ENCODE measurements at places on chromosomes 2 and 18. TPM values are rescaled to one million over a fixed set of nuclear protein-coding genes. Genes with fewer than 3 reads are reported as not detected.
A peak's percentile ranks its signal among the peaks of the same experiment; 100 is the strongest.

GRCh38 chr2:144432921-144433320 is 87.0 kb downstream of the ZEB2 start:
- DNase-seq = no peak

The DAW1 gene
- not detected for total RNA-seq

DNA sequence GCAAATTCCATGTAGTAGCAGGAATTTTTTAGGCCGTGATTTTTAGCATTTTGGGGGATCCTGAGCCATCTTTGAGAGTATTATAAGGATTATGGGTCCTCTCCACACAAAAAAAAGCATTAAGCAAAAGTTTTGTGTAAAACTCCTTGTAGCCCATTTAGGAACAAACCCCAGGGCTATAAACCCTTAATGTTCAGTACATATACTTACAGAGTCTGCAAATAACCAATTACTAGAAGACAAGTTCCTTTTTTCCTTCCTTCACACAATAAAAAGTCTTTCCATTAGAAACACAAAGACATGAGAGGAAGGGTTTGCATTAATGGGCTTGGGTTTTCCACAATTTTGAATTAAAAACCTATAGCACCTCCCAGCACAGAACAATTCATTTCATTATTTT is 44.6 kb downstream of the WDFY1 start:
- DNase-seq = no peak

The WNT6 gene
- not detected for total RNA-seq

GRCh38 chr18:934518-935133 is 30.0 kb downstream of the ADCYAP1 start:
- no peak for DNase-seq

- peak; percentile 93 for DNase-seq
These were observed 186.8 kb upstream of the CTAGE1 start for GRCh38 chr18:22604390-22604985.

DNA sequence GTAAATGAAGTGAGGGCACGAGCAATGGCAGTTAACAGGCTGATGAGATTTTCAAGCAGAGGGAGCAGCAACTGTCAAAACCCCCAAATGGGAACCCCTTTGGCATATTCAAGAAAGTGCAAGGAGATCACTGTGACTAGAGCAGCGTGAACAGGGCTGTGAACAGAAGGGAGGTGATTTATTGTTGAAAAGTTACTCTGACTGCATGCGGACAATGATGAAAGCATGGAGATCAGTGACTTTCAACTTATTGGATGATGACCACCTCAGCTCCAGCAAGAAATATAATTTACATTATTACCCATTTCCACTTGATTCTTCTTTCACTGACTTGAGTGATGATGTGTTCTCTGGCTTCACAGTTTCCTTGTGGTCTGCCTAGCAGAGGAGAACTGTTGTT is 187.8 kb upstream of the BOD1L2 start:
- DNase-seq = no peak

GRCh38 chr2:180017784-180018183 is 10.7 kb upstream of the CWC22 start:
- DNase-seq = peak; percentile 98

DNA sequence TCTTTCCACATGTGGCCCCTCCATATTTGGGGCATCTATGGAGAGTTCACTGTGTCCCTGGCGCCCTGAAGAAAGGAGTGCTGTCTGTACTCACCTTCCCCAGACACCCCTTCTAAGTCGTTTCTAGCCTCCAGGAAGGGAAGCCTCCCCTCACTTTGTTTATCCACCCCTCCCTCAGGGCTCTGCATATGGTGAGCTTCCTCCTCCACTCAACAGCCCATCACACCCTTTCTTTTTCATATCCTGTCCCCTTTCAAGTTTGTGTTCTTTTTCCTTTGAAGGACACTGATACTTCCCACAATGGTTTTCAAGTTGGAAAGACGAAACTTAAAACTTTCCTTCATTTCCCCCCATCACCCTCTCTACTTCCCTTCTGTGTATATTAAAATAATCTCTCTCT is 291.4 kb upstream of the POU3F3 start:
- no peak for DNase-seq

DNA sequence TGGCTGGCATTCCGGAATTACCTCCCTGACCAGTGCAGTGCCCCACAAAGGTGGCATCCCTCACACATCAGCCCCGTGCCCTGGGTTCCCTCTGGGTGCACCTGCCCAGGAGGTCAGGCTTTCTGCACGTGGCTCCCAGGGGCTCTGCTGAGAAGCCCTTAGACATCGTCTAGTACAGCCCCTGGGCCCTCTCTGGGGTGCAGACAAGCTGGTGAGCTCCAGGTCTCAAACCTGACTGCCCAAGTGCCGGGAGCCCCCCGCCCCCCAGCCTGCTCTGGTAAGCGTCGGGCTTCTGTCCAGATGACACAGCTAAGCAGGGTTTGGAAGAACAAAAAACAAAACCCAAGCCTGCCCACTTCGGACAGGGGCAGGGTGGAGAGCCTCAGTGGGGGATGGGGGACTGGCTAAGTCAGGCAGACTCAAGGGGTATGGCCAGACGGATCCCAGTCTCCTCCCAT is 20.2 kb downstream of the TWIST2 start:
- peak; percentile 78 for DNase-seq

The IMP4 gene
- total RNA-seq = 66.1 TPM

- peak; percentile 66 for DNase-seq
These were observed 67.5 kb upstream of the TTN start for GRCh38 chr2:178874529-178875240.

- DNase-seq = peak; percentile 69
These were observed 36.6 kb upstream of the TWIST2 start for GRCh38 chr2:238811293-238811692.

GRCh38 chr2:114040826-114041225 is 150.9 kb downstream of the ACTR3 start:
- DNase-seq = no peak
